ENCODE measurements at places on chromosomes 7 and 10.

- peak; percentile 5 for DNase-seq
These were observed 1.7 kb downstream of the URGCP start for GRCh38 chr7:43904533-43905208.

- no peak for DNase-seq
These were observed 51.1 kb downstream of the ASB13 start for GRCh38 chr10:5615316-5615715.

DNA sequence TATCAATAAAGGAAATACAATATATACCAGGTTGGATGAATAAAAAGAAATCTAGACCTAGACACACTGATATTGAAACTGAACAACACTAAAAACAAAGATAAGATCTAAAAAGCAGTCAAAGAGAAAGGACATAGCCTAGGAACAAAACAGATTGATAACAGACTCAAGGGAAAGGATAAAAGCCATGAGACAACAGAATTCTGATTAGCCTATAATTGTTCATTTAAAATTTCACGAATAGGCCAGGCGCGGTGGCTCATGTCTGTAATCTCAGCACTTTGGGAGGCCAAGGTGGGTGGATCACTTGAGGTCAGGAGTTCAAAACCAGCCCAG, 48.4 kb upstream of the FHIP2A start:
- no peak for DNase-seq

DNA sequence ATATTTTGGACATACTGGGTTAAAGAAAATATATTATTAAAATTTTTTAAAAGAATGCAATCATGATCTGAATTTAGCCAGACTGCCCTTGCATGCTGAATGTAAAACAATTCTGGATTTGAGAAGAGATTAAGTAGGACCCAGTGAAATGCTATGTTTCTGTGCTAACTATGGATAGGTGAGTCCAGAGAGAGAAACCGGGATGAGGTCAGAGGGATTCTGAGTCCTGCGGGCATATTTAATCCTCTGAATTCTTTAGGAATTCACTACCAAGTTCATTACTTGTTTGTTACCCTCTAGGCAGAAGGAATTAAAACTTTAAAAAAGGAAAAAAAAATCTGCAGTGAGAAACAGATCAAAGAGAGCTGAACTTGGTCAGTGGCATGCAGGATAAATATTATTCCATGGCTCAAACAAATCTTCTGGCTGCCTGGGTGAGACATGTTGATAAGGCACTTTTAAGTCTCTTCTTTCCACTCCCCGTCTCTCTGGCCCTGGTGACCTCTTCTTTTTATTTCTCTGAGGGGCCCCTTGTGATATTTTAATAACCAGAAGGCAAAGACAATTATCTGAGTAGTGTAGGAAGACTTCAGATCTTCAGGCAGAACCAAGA, 50.2 kb upstream of the LYZL1 start:
- no peak for DNase-seq

DNA sequence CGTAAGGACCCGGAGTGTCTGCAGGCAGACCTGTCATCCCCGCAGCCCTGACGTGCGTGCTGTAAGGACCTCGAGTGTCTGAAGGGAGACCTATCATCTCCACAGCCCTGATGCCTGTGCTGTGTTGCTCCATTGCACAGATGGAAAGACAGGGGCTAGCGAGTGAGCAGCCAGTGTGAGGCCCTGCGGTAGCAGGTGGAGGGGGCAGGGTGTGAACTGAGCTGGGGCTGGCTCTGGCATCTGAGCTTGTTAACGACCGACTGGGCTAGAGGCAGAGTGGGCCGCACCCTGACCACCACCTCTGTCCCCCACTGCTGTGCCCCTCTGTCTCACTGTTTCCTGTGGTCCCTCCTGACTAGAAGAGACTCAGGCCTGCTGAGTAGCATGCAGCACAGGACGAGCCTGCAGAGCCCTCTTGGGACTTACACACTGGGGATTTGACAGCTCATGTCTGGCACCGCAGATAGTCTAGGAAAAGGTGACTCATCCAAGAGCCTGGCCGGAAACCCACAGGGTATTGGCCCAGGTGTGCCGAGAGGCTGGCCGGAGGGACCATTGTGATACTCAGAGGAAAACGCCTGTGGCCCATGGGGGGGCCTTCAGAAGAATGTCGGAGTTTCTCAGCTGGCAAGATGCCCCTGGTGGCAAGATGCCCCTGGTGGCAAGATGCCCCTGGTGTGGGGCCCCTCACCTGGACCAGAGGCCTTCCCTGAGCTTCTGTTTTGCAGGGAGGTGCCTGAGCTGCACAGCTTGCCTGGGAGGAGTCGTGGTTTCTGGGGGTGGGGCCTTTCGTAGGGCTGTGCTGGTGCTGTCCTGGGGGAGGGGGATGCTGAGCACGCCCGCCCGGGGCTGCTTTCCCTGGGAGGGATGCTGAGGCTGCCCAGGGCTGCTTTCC, 34.3 kb downstream of the INPP5A start:
- peak; percentile 71 for DNase-seq

DNA sequence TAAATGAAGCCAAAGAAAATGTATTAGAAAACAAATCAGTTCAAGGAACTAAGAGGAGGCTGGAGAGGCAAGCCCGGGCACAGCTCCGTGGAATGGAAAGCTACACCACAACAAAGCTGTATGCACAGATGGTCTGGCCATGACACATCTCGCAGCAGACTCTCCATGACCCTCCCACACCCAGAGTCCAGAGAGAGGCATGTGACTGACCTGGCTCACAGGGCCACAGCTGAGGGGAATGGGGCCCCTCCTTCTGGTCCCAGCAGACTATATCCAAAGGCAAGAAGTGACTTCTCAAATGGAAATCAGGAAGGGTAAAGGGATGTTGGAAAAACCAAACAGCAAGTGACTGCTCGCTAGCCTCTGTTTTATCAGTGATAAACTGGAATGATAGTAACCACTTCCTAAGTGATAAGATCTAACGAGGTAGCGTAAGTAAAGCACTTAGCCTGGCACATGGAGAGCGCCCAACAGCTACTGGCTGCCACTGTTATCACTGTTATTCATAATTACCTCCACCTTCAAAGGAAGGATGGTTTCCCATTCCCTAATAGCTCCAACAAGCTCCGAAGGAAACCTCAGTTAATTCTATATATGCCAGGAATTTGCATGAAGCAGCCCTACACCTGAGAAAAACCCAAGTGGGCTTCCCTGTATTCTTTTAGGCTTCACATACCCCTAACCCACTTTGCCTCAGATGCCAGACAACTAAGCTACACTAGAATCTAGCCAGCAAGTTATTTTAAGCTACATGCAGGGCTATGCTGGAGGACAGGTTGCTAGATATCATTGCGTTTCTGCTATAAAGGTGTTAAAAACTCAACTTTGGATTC, 8.4 kb downstream of the OSBPL3 start:
- no peak for DNase-seq

DNA sequence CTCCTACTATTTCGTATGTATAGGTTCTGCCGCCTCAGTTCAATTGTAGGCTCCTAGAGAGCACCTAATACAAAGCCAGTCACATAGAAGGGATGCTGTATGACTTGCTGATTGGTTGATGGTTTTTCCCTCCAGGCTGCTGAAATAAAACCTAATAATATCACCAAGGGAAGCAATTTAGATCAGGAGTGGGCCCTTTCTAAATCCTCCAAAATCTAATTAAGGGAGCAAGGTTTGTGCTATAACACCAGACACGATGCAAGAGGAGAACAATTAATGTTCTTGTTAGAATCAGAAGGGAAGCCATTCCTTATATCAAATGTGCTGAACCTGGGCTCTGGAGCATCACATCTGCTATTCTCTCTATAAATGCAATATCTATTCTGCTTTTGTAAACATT, 42.0 kb upstream of the SLC13A1 start:
- DNase-seq, result no peak

GRCh38 chr10:89442289-89442688, 27.9 kb downstream of the IFIT5 start:
- no peak for DNase-seq

DNA sequence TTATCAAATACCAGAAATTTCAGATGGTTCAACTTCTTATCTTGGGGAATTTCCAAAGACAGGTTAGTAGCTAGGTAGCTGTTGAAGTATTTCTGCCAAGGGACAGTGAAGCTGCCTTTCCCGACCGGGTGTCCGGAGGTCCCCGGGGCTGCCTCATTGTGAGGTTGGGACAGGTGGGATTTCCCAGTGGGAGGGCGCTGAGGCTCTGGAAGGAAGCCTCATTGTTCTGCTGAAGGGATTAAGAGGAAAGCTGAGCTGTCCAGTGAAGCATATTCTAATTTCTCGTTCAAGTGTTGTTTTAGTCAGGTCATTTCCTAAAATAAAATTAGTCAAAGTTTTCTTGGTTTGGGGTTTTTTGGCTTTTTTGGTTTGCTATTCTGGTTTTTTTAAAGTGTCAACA, 244.2 kb downstream of the MGMT start:
- no peak for DNase-seq

DNA sequence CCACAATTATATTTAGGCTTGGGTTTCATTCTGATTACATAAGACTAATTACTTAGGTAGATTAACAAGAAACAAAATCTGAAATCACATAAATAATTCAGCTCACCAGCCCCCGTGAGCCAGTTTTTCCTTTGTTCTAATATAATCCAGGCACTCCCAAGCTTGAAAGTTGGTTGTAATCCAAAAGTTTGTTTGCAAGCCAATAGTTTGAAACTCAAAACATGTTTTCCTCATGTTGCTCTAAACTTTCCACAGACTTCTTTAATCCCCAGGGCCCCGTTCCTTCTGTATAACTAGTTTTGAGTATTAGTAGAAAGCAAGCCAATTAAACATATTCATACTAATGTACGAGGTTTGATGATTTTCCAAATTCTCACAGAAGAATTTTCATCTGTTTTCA, 56.1 kb downstream of the SP8 start:
- DNase-seq, result no peak

- no peak for DNase-seq
These were observed 35.6 kb downstream of the CDH23 start for GRCh38 chr10:71432101-71432905.

- no peak for DNase-seq
These were observed 118.1 kb upstream of the NAMPT start for GRCh38 chr7:106402898-106403297.

DNA sequence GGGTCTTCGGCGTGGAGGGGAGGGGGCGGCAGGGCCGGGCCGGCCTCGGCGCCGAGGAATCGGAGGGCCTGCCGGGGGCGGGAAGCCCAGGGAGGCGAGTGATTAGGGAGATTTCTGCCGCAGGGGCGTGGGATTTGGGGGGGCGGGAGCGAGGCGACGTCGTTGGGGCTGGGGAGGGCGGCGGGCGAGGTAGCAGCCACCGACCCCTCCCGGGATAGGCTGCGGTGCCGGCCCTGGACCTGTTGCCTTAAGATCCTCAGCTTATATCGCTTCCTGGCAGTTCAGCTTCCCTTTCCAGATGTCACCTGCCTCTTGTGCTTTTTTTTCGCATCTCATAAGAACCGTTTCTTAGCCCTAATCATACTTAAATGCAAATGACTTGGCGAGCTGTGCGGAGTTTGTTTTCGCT, 655 bp downstream of the LMTK2 start:
- DNase-seq, result no peak

DNA sequence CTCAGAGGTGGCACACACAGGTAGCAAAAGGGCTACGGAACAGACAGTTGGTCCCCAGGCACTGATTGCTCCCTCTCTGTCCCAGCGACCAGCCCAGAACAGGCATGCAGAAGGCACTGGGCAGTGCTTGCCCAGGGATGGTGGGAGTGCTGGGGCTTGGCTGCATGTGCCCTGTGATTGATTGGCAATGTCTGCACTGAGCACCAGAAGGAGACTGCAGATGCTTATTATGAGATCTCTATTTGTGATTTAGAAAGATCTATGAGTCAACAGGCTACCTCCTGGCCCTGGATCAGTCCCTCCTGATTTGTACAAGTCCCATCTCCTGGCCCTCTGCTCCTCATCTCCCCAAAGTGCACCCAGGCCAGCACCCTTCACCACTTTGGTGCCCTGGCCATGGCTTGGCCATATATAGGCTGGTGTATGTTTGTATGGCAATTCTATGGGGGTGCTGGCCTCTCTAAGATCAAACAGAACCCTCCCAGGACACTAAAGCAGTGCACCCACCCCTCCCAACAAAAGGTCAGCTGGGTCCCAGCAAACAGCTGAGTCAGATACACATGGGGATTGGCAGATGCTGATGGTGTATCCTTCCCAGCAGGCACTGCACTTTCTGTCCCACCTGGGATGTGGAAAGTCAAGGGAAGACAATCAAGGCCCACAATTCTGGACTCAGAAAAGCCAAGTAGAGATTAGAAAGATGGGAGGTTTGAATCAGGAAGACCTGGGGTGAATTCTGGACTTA, 30.9 kb downstream of the CAMK2B start:
- no peak for DNase-seq

DNA sequence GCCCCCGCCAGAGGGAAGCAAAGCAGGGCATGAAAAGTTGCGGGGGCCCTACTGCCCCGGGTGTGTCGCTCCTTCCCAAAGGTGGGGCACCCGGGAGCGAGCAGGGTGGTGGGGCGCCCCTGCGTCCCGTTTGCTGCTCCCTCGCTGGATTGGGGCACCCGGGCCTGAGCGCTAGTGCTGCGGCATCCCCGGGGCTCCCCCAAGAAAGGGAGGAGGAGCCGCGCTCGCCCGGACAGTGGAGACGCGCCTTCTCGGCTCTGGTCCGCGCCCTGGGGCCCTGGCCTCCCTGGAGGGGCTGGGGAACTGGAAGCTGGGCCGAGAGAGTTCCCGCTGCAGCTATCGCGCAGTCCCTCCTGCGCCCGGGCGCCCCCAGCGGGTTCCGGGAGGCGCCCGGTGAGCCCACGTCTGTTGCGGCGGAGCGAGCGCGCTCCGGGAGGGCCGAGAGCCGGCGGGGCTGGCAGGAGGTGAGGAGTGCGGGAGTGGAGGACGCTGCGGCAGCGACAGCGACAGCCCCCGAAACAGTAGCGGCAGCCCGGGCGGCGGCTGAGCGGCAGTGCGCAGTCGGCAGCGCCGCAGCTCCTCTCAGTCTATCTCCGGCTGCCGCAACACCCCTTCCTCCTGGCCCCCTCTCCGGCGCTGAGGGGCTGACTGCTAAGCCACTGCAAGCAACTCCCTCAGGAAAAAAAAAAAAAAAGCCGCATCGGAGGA, 504 bp upstream of the BMPER start:
- no peak for DNase-seq

GRCh38 chr10:6144406-6145165, 55.8 kb downstream of the RBM17 start:
- peak; percentile 84 for DNase-seq

DNA sequence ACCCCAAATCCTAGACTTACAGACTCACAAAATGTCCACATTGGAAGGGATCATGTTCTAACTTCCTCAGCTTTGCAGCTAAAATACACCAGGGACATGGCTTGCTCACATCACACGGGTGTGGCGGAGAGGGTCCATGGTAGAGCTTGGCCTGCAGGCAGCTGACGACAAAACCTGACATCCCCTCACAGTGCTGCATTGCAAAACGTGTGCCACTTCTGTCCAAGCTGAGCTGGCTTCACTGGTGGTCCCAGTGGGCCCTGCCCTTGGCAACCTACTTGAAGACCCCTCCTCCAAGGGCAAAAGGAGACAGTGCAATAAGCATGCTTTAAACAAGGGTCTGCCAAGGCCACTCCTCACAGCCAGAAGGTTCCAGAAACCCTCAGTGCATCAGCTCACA, 21.9 kb downstream of the ANXA11 start:
- DNase-seq, result no peak

GRCh38 chr7:118214051-118214832, 10.3 kb upstream of the ANKRD7 start:
- peak; percentile 69 for DNase-seq
